ENCODE measurements at places on chromosomes 11 and 22.

GRCh38 chr11:97143463-97143862 lies 753.6 kb downstream of the JRKL start:
- DNase-seq: no peak

GRCh38 chr11:44652901-44653644 lies 73.7 kb upstream of the TSPAN18 start:
- DNase-seq: no peak

DNA sequence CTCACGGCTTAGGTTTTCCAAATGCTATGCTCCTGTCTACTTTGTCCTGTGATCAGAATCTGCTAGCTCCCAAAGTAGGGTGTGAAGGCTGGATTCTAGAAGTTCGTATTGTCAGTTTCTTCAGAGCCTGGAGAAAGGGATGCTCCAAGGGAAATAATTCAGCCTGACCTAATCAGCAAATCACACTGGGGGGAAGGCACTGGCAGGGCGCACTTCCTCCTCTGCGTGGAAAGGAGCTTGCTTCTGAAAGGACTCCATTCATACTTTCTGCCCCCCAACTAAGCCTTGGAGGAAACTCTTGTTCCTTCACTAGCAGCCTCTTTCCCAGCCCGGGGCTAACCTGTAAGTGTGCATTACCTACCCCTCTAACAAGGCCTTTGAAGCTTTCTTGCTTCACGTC lies 165.9 kb downstream of the NAV2 start:
- no peak for DNase-seq

- DNase-seq: no peak
Observed at GRCh38 chr11:47373876-47374719, 4.2 kb downstream of the SPI1 start.

DNA sequence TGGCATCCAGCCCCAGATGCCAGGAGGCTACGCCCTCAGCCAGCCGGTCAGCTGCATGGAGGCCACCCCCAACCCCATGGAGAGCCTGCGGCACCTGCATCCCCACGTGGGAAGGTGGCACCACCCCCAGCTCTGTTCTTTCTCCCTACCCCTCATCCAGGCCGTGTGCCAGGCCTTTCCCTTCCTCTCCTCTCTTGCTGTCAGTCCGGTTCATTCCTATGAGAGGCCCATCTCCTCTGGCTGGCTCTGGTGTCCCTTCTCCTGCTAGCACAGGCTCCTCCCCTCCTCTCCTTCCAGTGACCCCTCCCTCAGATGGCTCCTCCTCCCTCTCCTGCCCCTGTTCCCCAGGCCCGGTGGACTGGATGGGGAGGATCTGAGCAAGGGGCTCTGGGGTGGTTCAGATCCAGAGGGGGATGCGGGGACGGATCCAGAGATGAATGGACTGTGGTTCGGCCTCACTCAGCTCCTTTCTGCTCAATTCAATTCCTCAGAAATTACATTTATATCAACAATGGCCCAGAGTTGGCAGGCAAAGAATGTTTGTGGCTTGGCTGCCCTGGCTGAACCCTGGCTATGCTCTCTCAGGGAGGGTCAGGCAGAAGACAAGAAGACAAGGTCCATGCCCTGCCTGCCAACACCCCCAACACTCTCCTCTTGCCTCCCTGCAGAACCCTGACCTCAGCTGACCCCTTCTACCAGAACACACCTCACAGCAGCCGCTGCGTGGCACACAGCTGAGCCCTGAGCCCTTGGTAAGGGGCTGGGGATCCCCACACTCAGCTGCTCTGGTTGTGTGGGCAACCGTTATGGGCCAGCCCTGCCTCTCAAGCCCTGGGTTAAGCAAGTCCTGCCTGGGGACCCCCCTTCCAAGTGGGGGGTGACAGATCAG lies 18.5 kb upstream of the LRRC10B start:
- no peak for DNase-seq

- no peak for DNase-seq
Observed at GRCh38 chr22:23548501-23549197, 31.4 kb downstream of the IGLL1 start.

DNA sequence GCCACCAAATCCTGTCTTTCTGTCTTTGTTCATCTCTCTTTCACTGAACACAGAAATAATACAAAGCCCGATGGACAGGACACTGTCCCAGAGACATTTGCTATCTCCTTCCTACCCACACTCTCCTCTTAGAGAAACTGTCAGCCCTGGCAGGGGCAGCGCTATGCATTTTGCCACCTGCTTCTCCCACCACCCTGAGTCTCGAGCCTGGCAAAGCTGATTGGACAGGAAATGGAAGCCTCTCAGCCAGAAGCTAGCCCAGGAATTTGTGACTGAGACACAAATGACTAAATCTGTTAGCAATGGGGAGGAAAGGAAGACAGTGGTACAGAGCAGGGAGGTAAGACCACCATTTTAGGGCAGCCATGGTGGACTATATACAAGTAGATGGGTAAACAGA lies 14.9 kb upstream of the GALNT18 start:
- DNase-seq: no peak

GRCh38 chr11:34165786-34166555 lies 60.5 kb downstream of the NAT10 start:
- DNase-seq: no peak

- DNase-seq: no peak
Observed at GRCh38 chr11:125451400-125452124, 44.5 kb downstream of the FEZ1 start.

DNA sequence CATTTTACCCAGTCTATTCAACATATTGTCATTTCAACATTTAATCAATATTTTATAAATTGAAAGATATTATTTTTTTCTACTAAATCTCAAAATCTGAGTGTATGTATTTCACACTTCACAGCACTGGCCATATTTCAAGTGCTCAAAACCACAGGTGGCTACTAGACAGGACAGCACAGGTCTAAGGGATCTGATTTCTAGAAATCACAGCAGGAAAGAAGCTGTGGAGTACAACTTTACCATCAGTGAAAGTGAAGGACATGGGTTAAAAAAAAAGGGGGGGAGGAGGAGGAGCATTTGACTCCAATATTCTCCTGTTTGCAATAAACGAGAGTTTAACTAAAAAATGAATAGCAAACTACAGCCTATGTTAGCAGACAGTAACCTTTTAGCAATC lies 4.5 kb downstream of the PRDM10 start:
- no peak for DNase-seq

GRCh38 chr11:134069426-134070341 lies 812 bp downstream of the JAM3 start:
- no peak for DNase-seq

DNA sequence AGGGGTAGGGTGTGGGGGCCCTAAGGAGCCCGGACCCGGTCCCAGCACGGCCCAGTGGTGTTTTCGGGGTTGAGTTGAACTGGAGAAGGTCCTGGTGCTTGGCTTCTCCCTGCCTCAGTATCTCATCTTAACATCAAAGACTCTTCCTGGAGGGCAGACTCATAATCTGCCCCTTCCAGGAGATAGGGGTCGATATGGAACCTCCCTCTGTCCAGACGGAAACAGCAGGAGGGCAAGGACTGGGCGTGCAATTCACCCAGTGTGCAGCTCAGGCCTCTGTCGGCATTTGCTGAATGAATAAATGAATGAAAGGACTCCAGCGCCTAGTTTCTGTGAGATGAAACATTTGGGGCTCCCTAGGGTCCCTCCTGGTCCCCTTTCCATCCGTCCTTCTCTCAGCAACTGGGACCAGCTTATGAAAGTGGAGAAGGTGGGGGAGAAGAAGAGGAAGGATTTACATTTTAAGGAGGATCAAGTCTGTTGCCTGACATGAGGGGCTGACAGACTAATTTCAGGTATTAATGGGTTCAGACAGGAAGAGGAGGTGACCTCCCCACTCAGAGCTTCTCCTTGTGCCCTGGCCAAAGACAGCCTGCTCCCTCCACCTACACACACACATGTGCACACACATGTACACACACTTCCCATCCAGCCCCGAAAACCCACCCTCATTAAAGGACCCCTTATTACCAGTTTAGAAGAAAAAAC lies 1.1 kb upstream of the SHISA8 start:
- no peak for DNase-seq

DNA sequence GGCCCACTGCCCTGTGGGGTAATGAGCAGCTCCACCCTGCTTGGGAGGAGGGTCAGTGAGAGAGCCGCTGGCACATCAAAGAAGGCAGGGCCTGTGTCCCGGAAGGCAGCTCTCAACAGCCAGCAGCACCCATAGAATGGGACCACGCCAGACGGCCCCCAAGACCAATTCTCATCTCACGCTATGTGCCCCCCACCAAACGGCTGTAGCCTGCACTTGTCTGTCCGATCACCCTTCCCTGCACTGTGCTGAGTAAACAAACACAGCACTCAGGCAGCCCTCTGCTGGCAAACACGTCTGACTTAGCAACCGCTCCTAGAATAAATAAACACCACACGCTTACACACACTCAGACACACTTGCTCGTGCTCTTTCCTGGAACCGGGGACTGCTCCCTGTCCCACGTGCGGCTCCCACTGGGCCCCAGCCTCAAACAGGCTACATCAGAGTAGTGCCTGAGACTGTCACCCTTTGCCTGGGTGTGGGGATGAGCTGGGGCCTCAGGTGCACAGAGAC lies 53.2 kb upstream of the CDON start:
- no peak for DNase-seq

DNA sequence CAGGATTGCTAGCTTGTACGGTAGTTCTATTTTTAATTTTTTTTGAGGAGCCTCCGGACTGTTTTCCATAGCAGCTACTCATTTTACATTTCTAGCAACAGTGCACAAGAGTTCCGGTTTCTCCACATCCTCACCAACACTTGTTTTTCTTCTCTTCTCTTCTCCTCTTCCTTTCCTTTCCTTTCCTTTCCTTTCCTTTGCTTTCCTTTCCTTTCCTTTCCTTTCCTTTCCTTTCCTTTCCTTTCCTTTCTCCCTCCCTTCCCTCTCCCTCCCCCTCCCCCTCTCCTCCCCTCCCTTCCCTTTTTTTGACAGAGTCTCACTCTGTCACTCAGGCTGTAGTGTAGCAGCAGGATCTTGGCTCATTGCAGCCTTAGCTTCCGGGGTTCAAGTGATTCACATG lies 9.3 kb downstream of the WBP2NL start:
- DNase-seq: no peak

- no peak for DNase-seq
Observed at GRCh38 chr11:68993546-68993945, 12.8 kb upstream of the MRGPRD start.

DNA sequence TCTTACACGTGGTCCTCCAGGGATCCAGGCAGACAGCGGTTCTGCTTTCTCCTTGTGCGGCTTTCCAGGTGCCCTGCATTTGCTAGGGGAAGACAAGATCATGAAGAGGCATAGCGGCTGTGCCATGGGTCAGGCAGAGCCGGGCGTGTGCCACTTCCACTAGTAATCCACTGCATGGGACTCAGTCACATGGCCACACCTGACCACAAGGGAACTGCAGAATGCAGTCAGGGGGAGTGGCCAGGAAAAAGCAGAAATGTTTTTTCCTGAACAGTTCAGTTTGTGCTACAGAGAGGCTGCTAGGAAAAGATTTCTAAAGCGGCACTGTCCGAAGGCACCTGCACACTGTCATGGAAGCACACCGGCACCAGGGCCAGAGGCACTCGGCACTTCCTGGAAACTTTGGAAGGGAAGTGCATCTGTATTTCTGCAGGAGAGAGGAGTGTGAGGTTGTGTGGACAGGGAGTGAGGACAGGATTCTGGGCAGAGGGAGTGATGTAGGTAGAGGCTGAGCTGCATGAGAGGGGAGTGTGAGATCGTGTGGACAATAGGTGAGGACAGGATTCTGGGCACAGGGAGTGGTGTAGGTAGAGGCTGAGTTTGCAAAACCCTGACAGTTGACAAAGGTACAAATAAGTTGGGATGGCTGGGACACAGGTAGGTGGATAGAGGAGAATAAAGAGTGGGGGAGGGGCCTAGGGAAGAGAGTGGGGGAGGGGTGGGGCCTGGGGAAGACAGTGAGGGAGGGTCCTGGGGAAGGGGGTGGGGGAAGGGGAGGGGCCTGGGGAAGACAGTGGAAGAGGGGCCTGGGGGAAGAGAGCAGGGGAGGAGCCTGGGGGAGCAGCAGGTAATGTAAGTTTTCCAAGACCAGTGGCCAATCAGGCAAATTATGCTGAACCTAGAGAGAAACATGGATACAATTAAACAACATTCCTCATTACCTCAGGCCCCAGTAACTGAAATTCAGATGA lies 1436.3 kb downstream of the TBC1D22A start:
- peak; percentile 48 for DNase-seq

GRCh38 chr11:122229481-122230384 lies 113.7 kb upstream of the BLID start:
- no peak for DNase-seq

- no peak for DNase-seq
Observed at GRCh38 chr11:8040261-8040920, 40.6 kb upstream of the TUB start.

DNA sequence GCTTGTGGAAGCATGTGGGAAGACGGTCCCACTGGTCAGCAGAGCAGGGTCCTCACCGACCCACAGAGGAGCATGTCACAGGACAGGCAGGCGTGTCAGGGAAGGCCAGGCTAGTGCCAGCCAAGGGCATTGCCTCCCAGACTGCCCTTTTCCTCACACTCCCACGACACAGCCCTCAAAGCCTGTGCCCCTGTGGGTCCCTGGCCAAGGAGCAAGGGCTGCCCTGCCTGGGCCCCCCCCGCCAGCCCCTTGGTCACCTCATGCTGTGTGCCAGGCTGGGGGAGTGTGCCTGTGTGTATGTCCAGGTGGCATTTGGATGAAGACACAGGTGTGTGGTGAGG lies 74.7 kb downstream of the MED15 start:
- DNase-seq: no peak

DNA sequence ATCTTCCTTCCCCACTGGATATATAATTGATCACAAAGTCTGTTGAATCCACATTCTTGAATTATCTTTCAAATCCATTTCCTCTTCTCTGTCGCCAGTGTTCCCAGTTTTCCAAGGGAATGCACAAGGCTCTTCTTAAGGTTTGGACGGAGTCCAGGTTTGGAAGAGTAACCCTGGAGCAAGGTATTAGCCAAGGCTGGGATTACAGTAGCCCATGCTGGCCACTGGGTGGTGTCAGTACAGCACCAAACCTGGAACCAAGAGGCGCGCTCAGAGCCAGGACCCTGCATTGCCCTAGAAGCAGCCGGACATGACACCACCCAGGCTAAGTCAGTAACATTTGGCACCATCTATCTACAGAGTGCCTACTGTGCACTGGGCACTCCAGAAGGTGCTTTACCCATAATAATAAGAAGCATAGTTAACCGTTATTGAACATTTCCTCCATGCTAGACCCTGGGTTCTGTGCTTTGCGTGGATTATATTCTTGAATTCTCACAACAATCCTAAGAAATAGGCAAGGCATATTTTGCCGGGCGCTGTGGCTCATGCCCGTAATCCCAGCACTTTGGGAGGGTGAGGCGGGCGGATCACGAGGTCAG lies 48.0 kb upstream of the CLPB start:
- peak; percentile 61 for DNase-seq

All from HL-60 (cell line).